ENCODE measurements at places on chromosomes 5 and 9.

DNA sequence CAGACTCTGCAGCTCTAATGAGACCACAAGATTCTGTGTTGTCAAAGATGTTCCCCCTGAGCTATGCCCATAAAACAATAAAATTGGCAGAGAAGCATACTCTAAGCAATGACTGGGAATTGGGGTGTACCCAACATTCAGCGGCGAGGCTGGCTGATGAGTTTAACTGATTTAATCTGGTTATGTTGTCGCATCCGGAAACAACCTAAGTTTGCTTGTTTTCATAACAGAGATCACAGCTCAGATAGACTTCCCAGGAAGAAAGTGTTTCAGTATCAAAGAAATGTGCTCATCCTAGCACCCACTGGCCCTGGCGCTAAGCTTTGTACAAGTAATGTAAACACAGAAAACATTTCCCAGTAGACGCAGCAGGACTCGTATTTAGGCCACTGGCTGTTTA is 7.4 kb downstream of the SEMA5A start:
- DNase-seq, result no peak

DNA sequence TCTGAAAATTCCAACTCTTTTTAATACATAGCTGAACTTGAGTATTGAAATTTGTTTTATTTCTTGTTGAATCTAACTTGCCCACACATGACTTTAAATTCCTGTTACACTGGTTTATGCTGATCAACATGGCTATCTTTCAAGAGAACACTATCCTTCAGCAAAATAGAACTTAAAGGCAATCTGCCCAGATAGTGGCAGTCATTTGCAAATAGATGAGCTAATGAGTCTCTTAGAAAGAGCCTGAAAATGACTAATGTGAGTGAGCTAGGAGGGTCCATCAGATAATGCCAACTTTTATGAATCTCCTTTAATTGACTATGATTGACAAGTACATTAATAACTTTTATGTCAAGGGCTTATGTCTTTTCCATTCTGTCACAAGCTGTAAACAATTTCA is 1360.8 kb upstream of the C9orf72 start:
- no peak for DNase-seq

DNA sequence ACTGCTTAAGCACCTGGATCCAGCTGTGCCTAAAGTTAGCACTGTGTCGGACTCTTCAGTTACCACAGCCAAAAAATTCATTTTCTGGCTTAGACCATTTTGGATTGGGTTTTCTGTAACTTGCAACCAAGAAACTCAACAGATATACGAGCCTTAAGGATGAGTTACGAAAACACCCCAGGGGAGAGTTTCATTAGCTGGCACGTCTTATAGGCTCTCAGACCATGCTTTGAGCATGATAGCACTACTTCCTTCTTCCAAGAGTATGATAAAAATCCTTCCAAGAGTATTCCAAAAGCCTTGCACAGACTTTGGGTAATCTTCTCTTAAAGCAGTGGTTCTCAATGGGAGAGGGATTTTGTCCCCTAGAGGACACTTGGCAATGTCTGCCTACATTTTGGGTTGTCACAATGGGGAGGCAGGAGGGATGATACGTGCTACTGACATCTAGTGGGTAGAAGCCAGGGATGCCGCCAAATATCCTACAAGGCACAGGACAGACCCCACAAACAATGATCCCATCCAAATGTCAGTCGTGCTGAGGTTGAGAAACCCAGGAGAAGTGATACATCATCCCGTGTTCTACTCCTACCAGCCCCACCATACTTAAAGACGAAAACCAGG is 64.8 kb downstream of the SMIM23 start:
- no peak for DNase-seq

GRCh38 chr5:107223066-107223465 is 447.7 kb downstream of the EFNA5 start:
- no peak for DNase-seq

GRCh38 chr9:100167915-100168654 is 69.0 kb downstream of the INVS start:
- no peak for DNase-seq

- DNase-seq, result no peak
Measured at GRCh38 chr5:124876983-124877382, 130.5 kb upstream of the ZNF608 start.

- DNase-seq, result no peak
Measured at GRCh38 chr9:80968611-80969010, 720.7 kb downstream of the TLE1 start.

GRCh38 chr5:125154301-125155110 is 408.1 kb upstream of the ZNF608 start:
- DNase-seq, result no peak

DNA sequence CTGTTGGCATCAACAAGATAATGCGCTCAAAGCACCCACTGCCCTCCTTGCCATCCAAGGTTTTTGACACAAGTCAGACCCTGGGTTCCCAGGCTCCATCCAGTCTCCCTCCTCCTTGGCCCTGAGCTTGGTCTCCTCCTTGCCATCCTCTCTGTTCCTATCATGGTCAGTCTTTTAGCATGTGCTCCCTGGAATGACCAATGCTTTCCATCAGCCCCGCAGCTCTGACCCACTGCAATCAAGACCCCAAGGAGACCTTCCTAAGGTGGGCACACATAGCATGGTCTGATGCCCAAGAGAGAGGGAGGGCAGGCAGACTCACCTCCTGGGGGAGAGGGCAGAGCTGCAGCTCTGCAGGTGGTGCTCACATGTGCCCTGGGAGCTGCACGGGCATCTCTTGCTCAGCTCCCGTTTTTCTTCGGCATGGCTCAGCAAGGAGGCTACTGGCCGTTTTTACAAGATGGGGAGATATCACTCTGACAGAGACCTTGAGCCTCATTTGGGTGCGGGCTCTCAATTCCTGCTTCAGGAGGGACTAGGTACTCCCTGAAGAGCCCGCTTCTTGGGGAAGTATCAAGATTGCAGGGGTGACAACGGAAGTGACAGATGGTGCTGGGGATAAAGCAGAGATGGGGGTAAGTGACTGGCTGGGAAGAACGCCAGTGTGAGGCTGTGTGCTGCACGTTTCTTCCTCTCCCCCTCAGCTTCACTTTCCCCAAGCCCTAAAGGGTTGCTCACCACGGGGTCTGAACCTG is 3.3 kb downstream of the SEPTIN8 start:
- DNase-seq, result no peak

DNA sequence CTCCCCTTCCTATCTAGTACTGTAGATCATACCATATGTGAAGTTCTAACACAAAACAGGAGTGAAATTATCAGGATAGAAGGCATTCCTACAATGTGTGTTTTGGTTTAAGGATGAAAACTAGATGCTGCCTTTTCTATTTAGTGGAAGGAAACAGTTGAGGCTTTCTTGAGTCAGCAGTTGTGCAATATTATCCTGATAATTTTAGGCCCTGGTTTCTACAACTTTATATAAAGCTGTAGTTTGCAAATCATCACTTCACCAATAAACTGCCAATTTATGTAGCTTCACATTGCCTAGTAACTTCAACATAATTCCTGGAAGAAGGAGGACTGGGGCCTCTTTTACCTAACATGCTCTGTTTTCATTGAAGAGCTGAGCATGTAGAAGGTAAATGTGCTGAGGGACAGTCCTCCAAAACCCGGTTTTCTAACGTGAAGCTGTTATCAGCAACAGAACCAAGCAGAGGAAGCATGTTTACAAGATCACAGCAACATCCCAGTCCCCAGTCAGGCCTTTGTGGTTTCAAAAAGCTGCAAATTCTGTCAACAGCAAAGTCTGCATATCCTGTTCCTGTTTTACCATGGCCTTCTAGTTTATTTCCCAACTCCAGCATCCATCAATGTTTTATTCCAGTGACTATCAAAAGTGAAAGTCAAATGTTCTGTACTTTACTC is 513.4 kb upstream of the MEF2C start:
- DNase-seq, result no peak

- DNase-seq, result no peak
Measured at GRCh38 chr9:130432796-130433167, 12.0 kb upstream of the ASS1 start.

DNA sequence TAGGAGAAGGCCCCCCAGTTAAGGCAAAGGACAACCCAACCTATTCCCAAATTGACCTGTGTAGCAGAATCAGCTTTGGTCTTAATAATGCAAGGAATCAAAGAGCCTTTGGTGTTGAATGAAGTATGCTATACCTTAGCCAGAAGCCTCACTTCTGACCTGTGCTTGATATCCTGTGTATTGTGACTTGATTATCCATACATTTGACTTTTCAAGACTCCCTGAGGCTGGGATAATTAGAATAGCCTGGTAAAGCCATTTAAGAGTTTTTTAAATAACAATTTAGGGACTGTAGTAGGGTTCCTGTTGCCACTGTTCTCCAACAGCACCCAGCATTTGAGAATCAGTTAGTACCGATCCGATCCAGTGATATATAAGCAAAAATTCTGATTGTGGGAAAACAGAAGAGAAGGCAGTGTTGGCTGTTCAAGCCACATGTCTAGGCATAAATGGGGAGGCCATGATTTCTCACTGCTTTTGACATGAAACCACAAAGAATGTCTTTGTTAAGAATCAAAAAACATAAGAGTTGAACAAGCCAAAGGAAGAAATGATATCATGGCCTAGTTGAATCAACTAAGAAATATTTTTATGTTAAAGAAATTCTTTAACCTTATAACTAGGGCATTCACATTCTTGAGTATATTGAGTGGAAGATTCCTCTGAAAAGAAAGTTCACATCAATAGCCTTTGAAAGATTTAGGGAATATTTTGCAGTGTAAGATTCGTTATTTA is 98.9 kb downstream of the F2RL2 start:
- DNase-seq, result no peak

GRCh38 chr9:86600291-86600690 is 246.1 kb upstream of the TUT7 start:
- no peak for DNase-seq

DNA sequence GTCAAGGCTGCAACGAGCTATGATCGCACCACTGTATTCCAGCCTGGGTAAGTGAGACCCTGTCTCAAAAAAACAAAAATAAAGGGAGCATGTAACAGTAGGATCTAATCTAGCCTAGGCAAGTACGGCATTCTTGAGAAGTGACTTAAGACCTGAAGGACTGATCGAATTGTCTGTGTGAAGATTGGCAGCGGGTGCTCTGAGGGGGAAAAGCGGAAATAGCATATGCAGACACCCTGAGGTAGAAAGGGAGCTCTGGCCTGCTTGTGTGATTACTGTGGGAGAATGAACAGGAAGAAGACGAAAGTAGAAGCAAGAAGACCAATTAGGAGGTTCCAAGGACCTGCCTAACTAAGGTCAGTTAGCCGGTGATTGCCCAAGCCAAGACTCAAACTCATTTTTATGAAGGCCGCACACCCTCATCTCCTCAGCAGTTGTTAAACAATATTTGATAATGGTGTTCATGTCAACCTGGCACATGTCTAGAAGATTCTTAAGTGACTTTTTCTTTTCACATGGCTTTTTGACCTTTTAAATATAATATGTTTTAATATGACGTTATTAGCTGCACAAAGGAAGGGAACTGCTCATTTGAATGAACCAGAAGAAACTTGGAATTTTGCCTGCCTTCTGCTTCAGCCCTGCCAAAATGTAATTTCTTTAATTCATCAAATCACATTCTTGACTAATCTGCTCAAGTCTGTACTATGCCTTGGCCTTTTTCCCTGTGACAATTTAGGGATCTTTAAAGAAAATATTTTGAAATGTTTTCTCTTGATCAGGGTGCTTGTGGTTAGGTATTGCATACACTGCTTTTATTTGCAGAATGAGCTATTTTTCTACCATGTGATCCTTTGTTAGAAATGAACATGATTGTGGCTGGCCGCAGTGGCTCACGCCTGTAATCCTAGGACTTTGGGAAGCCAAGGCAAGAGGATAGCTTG is 289.2 kb upstream of the DMRT1 start:
- DNase-seq, result no peak

- no peak for DNase-seq
Measured at GRCh38 chr9:14706530-14707140, 13.4 kb upstream of the ZDHHC21 start.

GRCh38 chr5:54529565-54529964 is 12.0 kb downstream of the SNX18 start:
- DNase-seq, result no peak

- DNase-seq, result no peak
Measured at GRCh38 chr5:83331842-83332241, 139.7 kb upstream of the VCAN start.

DNA sequence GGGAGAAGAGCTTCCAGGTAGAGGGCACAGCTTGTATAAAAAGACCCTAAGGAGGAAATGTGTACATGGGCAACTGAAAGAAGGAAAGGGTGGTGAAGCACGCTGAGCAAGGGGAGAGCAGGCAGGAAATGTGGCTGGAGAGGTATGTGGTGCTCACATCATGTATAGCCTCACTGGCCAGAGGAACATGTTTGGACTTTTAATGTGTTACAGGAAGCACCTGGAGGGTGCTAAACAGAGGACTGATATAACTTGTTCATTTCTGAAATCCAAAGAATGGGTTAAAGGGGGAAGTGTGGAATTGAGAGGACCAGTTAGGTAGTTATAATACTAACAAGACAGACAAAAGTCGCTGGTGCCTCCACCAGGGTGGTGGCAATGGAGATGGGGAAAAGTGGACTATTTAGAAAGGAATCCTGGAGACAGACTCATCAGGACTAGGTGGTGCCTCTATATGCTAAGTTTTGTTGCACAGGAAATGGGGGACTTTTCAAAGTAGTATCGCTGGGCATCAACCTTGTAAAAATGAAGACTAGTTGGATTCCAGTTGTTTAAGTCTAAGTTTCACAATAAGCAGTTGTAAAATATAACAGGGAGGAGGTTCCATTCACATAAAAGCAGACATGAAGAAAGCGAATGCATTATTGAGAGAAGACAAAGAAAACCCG is 63.1 kb upstream of the CD180 start:
- no peak for DNase-seq

DNA sequence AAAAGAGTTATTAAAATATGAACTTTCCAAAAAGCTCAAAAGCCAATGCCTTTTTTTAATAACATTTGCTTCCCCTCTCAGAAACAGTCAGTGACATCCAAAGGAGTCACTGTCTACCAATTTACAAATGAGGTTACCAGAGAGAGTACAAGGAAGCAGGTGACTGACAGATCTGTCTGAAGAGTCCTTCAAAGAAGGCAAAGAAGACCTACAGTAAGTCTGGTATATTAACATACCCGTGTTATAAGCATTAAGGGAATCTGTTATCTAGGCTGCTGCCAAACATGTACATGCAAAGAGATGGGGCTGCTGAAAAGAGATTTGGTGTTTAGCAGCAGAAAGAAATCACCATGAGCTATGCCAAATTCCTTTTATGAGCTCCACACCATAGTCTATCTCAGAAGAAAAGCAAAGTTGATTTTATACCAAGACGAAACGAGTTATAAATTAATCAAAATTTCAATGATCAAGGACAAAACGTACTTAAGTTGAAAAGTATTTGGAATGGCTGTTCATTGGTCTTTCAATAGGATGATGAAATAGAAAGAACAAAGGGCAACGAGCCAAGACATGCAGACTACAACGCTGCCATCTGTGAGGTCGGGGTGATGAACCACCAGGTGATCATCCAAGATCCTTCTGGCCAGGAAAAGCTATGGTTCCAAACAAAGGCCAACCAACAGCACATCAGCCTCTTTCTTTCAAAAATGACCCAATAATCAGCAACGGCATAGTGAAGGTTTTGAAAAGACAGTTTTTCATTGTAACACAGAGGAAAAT is 8.1 kb downstream of the PRELID2 start:
- DNase-seq, result no peak
